ENCODE measurements at places on chromosomes 6 and 20.

DNA sequence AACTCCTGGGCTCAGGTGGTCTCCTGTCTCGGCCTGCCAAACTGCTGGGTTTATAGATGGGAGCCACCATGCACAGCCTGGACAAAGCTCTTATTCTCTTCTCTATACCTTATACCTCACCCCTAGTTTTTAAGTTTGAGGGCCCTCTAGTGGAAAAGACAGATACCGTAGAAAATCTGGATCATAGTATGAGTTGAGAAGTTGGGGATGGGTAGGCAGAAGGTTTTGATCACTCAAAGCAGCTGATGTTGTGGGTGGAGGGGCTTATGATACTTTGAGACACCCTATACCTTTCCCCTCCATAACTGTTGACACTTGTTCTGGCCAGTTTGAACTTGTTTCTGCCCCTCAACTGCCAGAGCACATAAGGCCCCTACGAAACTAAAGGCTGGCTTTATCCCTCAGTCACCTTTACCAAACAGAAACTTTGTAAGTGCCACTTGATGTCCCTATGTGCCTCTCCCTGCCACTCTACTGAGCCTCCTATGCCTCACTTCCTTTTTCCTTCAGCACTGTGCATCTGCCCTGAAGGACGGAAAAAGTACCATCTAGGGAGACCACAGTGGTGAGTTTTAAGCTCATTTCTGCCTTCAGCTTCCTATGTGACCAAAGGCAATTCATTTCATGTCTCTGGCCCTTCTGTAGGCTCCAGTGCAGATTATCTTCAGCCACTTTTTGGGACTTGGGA lies 28.6 kb downstream of the RALY start:
- no peak for DNase-seq

DNA sequence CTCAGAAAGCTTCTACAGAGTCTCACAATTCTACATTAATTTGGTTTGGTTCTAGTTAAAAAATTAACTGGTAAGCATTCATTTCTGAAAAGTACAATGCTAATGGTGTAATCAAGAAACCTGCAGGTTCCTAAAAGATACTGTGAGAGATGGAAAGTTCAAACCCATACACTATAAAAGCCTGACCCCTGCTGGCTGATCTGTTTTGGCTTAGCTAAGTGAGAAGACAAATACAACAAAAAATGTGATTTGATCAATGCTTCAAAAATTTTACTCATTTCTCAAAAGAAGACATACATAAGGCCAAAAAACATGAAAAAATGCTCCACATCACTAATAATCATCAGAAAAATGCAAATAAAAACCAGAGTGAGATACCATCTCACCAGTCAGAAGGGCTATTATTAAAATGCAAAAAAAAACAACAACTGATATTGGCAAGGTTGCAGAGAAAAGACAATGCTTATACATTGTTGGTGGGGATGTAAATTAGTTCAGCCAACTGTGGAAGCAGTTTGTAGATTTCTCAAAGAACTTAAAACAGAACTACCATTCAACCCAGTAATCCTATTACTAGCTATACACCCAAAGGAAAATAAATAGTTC lies 102.8 kb downstream of the MOXD1 start:
- DNase-seq = no peak

- no peak for DNase-seq
These were observed 19.4 kb upstream of the TRERF1 start for GRCh38 chr6:42471142-42471541.

DNA sequence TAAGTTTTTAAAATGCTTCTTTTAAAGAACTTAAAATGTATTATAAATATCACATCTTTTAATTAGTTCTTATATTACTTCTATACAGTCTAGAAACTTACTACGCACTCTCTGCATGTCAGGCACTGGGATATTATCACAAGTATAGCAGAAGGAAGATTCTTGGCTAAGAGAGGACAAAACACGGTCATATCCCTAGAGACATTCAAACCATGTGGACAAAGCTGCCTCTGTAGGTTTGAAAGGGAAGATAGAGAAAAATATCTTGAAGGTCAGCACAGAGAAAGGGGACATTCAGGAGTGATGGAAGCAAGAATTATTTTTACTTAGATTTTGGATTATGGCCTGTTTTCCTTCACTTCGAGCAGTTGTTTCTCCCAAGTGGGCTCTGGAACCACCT lies 64.1 kb downstream of the LRRC1 start:
- DNase-seq = no peak

DNA sequence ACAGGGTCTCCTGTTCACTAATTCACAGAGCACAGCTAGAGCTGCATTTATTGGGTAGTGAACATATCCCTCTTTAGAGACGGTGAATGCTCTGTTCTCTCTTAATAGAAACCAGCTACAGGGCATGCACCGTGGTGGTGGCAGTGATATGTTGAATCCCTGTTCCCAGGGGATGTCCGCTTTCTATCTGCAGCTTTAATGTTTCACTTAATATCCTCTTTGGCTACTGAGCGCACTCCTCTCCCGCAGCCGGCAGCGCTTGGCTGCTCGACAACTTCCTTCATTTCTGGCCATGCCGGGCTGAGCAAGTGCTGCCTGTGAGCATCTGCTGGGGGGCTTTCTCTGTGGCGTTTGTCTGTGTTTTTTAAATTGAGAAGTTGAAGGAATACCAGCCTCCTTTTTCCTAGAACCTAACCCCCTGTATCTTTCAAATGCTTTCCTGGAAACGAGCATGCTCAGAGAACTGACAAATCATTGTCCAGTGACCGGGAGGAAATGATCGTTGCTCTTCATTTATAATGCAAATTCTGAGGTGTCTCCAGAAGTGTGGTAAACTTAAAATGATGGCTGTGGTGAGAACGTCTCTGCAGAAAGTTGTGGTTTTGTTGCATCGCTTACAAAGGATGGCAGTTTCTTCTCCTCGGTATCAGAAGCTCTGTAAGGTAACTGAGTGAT lies 297.9 kb downstream of the UTRN start:
- DNase-seq = no peak

DNA sequence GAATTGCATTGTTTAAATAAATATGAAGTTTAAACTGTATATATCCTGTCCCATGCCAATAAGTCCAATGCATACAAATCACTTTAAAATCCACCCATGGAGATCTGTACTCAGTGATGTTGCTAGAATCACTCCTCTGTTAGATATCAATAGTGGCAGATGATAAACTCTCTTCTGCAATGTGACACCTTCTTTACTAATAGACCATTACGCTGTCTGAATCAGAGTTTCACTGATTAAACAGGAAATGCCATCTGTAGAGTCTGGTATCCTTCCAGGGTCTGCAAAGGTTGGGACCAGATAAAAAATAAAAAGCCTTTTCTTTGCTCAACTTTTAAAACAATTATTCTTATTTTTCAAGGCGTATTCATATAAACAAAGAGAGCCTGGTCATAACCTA lies 134.5 kb downstream of the EDN3 start:
- no peak for DNase-seq

DNA sequence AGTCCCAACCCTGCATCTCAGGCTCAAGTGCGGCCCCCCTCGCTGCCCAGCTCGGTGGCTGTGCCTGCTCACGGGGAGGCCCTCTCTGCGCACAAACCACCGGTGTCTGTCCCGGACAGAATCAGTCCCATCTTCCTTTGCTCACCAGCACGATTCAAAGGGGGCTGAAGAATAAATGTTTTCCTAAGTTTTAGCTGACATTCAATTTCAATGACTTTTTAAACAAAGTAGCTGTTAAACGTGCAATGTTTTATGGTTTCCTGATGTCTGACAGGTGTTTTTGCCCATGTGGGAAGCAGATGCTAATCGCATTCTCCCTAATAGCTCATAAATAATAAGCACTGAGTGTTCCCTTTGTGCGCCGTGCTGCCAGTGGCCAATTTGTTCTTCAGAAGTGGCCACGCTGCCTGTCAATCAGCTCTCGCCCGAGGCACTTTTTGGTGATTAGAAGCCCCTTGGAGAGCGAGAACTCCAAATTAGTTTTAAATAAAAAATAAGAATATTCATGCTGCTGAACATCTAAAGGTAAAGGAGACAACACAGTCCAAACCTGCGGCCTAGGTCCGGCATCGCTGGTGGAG lies 26.3 kb downstream of the BHLHE23 start:
- no peak for DNase-seq

GRCh38 chr20:62448038-62448437 lies 20.7 kb upstream of the RBBP8NL start:
- DNase-seq = no peak

- no peak for DNase-seq
These were observed 4.5 kb downstream of the MRPL14 start for GRCh38 chr6:44122801-44123200.

GRCh38 chr6:12766365-12766764 lies 49.8 kb downstream of the PHACTR1 start:
- DNase-seq = no peak

DNA sequence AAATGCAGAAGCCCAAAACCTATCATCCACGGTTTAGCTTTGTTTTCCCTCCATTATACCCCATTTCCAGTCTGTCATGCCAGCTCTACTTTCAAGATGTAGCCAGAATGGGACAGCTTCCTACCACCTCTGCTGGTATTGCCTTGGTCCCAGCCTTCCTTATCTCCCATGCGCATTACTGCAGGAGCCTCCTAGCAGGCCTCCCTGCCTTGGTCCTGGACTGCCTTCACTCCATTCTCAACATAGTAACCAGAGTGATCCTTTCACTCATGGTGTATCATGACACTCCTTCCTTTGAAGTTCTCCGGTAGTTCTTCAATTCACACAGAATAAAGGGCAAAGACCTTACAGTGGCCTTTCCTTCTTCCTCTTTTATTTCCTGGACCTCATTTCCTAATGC lies 15.9 kb downstream of the TPD52L1 start:
- DNase-seq = no peak

DNA sequence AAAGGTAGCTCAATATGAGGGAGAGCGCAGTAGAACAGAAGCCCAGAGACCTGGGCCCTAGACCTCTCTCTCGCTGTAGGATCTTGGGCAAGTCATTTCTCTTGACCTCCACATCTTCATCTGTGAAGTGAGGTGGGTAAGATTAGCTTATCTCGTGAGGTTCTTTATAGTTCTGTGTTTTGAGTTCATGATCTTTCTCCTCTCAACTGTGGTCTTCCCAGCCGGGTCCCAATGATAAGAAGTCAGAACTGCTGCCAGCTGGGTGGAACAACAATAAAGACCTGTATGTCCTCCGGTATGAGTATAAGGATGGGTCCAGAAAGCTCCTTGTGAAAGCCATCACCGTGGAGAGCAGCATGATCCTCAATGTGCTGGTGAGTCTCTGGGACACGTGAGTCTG lies 6.9 kb downstream of the PSMF1 start:
- DNase-seq = no peak

DNA sequence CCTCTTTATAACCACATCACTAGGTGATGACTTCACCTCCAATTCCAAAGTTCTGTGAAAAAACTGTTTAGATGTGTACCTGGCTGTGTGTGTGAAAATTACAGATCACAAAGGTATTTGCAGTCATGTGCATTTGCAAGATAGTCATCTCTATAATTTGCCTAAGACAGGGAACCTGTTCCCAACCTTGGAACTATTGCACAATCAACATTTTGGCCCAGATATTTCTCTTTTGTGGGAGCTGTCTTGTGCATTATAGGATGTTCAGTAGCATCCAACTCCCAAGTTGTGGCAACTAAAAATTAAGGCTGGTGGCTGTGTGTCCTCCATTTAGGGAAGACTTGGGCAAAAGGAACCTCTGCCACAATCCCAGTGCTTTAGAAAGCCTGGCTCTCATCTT lies 34.0 kb upstream of the FAM210B start:
- no peak for DNase-seq

- no peak for DNase-seq
These were observed 113.5 kb upstream of the BTN3A2 start for GRCh38 chr6:26251354-26252076.

- DNase-seq = no peak
These were observed 45.4 kb downstream of the TPBG start for GRCh38 chr6:82408952-82409431.

- DNase-seq = no peak
These were observed 56.1 kb downstream of the DLGAP4 start for GRCh38 chr20:36362261-36362660.

DNA sequence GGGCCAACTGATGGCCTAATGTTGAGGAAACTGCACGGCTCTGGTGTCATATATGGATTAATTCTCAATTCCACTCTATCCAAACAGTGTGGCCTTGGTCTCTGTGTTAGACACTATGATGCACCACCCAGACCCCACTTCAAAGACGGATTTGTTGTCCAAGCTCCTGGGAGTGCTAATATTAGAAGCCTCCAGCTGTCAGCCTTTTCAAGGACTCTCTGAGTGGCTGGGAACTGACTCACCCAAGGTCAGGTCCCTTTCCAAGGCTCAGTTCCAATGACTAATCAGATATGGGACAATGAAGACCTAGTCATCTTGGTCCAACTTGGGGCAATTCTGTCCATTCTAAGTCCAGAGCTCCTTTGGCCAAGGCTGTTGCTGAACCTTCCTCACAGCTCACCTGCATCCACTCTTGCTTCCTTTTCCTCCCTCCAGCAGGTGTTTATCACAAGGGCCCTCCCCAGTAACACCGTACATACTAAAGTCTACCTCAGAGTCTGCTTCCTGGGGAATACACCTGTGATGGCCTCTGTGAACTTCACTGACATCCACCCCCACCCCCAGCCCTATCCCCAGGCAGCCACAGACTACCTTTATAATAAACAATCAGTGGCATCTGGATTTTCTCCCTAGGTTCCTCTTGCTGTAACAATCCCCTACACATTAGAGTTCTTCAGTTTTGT lies 7.2 kb upstream of the IL20RA start:
- DNase-seq = no peak

DNA sequence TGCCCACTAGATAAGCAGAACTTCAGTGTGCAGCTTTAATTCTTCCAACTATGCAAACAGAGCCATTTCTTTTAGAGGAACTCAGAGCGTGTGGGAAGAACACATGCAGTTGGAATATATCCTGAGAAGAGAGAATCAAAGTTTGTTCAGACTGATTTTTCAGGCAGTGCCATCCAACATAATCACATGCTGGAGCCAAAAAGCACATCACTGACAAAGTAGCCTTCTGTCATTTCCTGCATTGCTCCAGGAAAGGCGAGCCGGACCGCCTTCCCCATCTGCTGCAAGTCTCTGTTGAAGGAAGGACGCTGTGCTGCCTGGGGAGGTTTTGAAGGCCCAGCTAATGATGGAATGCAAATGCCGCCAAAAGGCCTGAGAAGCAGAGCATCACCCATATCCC lies 98.4 kb downstream of the DOK5 start:
- no peak for DNase-seq

GRCh38 chr6:34928220-34928619 lies 39.2 kb downstream of the ANKS1A start:
- DNase-seq = no peak

DNA sequence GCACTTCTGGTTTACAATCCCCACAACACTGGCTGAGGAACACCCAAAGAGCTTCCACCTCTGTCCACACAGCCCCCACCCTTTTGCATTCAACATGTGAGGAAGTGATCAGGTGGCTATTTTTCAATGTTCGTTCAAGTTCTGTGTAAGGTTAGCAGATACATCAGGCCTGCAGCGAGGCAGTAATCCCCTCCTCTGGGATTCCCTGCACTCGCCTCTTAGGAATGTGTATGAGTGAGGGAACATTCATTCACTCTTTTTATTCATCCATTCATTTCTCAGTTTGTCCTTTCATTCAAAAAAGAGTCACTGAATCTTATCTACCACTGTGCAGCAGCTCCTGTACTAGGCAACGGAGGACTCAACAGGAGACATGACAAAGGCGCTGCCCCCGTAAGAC lies 236.4 kb upstream of the PRDM1 start:
- no peak for DNase-seq

Data from amygdala (tissue), 56 donors.